ENCODE measurements at places on chromosomes 12 and 14. TPM values are rescaled to one million over a fixed set of nuclear protein-coding genes. Genes with fewer than 3 reads are reported as not detected.

GRCh38 chr12:63814146-63814772 lies 30.2 kb upstream of the SRGAP1 start:
- DNase-seq = no peak

- no peak for DNase-seq
Observed at GRCh38 chr12:65529106-65529505, 250.6 kb downstream of the MSRB3 start.

KRT5 gene
- not detected for total RNA-seq

SLC10A1 gene
- total RNA-seq = not detected
